ENCODE measurements at places on chromosomes 3 and 15.

GRCh38 chr3:33179132-33179531, 39.5 kb downstream of the SUSD5 start:
- DNase-seq = no peak

DNA sequence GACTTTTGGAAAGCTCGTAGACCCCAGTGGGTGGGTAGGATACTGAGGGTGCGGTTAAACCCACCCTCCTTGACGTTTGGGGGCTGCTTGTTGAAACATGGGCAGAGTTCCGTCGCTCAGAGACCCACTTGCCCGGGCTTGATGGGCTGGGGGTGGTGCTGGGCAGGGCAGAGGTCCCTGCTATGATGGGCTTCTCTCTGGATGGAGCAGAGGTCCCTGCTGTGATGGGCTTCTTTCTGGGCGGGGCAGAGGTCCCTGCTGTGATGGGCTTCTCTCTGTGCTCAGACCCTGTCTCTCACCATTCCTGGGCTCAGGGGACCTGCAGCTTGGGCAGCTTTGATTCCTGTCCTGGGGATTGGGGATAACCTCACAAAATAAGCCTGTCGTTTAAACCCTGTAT, 45.2 kb downstream of the FBLN2 start:
- DNase-seq = peak; percentile 44

GRCh38 chr3:164465172-164465571, 613.1 kb downstream of the SI start:
- DNase-seq = no peak

DNA sequence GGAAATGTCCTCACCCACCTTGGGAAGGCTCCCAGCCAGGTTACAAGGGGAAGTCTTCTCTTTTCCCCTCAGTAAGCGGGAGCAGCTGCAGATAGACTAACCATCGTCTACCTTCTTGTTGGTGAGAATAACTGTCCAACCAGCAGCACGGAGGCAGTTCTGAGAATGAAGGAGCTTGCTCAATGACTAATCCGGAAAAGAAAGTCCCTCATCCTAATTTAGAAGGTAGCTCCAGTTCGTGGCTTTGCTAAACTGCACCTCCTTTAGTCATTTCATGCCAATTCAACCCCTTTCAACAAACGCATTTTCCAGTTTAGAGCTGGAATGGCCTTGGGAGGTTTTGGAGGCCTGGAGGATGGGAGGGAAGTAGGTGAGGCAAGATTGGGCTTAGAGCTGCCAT, 527.4 kb upstream of the PROK2 start:
- DNase-seq = no peak

GRCh38 chr3:193865896-193866480, 270.0 kb upstream of the HES1 start:
- DNase-seq = no peak

DNA sequence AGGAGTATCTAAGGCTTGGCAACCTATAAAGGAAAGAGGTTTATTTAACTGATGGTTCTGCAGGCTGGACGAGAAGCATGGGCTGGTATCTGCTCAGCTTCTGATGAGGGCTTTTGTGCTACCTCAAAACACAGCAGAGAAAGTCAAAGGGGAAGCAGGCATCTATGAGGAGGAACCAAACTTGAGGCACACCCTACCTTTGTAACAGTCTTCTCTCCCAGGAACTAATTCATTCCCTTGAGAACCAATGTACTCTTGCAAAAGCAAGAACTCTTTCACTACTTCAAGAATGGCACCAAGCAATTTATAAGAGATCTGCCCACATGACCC, 109.0 kb downstream of the CGGBP1 start:
- DNase-seq = no peak

DNA sequence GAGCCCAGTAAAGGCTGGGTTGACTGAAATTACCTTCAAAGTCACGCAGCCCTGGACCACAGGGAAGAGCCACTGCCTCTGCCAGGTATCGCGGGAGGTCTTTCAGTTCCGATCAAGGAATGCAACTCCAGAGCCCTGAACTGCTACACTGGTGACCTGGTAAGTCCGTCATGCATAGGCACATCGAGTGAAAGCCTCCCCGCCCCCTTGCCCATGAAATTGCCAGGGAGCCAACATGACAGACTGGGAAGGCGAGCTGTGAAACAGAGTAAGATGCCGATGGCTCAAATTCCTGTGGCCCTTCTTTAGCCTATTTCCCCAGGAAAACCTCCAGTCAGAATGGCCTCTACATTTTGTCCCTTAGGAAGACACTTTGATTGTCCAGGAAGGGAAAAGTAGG, 2.3 kb upstream of the GP5 start:
- DNase-seq = no peak

GRCh38 chr3:195445885-195446284, 3.1 kb upstream of the ACAP2 start:
- no peak for DNase-seq

DNA sequence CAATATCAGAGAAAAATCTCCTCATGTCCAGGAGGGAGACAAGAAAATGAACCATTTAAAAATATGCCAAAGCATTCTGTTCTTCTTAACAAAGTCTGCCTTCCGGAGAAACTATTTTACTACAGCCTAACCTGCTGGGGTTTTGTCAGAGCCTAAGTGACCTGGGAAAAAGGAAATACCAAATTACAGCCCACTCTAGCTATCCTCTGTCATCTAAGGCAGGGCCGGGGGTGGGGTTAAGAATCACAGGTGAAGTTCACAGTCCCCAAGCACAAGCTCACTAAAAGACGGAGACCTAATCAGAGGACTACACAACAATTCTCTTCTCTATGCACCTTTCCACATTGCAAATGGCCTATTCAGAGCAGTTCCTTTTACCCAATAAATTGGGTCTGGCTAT, 116.6 kb downstream of the TRIM42 start:
- DNase-seq = no peak

DNA sequence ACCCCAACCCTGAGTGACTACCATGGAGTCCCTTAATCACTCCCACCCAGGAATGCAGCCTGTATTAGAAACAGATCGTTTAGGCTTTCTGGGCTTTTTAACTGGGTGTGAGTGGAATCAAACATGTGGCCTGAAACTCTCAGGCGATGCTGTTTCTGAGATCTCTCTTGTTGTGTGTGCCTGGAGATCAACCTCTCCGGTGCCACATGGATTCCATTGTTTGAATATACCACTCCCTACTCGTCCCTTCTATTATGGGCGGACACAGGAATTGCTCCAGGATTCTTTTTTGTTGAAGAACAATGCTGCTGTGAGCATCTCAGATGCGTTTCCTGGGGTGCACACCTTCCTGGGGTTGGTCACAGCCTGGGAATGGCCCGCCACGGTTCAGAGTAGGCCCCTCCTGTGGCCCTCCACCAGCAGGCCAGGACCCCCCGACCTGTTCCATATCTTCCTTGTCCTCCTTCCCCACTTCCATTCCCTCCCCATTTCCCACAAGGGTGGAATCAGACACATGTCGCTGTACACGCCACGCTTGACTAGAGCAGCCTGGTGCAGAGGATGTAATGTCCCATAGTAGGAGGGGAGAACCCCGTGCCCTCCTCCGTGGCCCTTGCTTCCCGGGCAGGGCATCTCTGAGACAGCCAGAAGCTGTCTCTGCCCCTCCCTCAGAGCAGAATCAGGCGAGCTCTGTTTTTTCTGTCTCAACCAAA, 36.4 kb upstream of the PRR23E start:
- DNase-seq = no peak

DNA sequence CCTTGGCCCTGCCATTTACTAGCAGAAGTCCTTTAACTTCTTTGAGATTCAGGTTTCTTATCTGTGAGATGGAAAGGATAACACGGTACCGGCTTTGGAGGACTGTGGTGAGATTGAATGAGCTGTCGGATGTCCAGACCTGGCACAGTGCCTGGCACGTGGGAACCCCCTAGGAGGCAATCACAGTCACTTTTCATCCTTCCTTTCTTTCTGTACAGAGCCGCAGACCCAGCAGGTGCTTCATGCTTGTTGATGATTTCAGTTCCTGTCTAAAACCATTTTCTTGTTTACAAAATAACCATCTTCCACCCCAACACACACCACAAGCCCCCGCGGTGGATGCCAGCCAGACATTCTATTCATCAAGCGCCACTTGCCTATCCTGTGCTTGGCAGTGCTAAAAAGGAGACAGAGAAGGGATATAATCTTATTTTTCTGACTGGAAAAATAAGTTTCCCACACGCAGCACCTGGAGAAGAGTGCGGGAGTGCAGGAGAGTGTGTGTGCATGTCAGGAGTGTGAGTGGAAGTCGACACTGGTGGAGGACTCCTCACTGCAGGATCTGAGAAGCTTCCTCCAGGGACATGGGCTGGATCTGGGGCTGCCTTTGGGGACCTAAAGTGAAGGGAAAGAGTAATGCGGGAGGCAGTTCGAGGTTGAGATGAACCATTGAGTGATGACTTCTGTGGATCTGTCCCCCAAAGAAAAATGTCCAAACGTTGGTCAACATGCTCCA, 85.7 kb downstream of the ST6GAL1 start:
- no peak for DNase-seq

DNA sequence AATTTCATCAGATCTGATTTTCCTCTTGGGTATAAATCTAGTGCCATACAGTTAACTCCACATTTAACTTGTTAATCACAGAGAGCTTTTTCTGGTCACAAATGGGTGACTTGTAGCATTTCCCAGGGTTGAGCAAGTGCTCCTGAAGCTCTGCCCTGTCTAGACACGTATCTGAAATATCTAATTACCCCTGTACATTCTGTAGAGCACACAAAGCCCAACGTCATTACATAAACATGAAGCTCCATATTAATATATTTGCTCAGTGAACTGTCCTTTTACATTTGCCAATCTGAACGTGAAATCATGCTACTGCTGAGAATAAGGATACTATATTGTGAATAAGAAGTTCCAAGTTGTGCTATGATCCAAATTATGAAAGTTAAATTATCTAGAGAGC, 49.0 kb downstream of the THBS1 start:
- DNase-seq = no peak

- no peak for DNase-seq
Observed at GRCh38 chr15:41231422-41232226, 556 bp downstream of the CHP1 start.

DNA sequence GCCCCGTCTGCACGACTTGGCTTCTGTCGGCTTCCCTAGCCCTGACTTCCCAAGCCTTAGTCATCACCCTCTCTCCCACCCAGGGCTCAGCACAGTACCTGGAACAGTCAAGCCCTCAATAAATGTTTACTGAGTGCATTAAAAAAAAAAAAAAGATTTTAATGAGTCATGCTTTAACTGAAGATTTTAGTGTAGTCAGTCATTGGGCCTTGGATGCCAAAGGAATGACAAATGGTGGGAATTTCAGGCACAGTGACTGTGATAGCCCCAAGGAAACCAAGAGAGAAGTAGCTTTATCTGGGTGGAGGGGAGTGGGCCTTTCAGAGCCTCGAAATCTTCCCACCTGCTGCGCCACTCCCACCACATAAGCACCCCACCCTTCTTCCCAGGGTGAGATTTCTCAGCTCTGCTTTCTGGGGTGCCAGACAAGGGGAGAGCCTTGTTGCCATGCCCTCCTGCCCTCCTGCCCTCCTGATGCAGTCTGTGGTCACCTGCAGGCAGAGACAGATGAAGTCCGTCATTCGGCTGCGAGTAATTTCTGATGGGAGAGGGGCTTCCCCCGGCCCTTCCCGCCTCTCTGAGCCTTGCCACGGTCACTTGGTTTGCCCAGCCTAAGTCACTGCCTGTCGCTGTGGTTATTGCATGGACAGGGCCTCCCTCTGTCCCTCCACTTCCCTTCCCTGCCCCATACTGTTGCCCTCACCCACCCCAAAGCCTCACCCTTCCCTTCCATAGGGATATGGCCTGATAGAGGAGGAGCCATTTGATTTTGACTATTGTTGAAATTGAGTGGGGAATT, 41.8 kb downstream of the SMAD3 start:
- peak; percentile 88 for DNase-seq

GRCh38 chr15:98725874-98726273, 77.5 kb downstream of the IGF1R start:
- no peak for DNase-seq

DNA sequence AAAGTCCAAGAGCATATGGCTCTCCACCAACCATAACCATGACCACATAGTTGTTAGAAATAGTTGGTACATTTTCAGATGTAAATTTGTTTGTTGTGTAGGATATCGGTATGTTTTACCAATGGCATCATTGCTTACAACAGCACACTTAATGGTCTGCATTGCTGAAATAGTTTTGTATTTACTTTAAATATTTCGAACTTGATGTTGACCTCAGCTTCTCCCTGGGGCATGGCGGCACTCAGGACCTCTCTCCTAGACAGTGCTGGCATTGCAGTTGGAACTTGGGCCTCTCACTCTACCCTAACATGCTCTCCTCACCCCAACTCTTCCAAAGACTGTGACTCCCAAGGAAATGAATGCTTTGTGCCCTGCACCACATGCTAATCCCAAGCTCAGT, 5.0 kb downstream of the SLC22A13 start:
- no peak for DNase-seq

DNA sequence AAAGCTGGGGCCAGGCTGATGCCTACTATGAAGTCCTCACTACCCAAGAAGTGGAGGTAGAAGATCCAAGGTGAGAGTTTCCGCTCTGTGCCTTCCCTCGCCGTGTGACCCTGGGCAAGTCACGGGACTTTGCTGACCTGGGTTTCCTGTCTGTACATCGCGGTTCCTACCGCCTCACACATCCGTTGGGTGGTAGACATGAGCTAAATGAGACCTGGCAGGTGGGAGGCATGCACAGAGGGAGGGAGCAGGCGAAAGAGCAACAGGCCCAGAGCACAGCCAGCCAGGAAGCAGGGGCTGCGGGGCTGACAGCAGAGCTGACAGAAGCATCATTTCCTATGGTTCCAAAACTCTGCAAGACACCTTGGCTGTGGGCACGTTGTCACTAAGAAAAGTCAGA, 157.3 kb upstream of the BHLHE40 start:
- no peak for DNase-seq

DNA sequence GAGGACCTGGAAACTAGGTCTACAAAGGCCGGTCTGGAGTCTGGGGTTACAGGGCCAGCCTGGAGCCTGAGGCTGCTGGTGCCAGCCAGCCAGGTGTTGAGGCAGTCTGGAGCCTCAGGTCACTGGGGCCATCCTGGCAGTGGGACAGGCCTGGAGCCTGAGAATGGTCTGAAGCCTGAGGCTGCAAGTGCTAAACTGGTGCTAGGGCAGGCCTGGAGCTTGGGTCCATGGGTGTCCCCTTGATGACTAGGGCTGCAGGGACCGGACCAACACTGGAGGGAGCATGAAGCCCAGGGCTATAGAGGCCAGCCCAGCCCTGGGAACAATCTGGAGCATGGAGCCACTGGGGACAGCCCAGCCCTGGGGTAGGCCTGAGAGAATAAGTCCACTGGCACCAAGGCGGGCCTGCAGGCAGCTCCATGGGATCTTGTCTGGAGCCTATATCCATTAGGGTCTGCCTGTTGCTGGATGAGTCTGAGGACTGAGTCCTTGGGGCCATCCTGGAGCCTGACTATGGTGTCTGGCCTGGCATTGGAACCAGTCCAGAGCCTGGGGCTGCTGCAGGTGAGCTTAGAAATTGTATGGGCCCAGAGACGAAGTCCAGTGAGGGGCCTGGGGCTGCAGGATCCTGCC, 101.9 kb downstream of the GLDN start:
- DNase-seq = peak; percentile 68

DNA sequence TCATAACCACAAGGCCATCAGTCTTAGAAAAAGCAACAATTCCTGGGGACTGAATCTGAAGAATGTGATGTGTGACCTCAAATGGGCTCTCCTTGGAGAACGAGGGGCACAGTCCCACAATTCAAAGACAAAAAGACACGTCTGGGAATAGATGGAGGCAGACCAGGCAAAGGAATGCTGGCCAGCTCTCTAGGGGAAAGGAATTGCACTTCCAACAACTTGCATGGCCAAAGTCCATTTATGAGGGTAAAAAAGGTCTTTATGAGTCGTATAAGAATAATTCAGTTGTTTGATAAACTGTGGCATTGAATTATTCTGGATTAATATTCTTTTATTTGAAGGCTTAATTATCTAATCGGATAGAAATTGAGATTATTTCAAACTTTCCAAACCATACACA, 180.5 kb upstream of the FEZF2 start:
- DNase-seq = no peak

- no peak for DNase-seq
Observed at GRCh38 chr3:166425900-166426611, 588.8 kb upstream of the BCHE start.
